ENCODE measurements at places on chromosomes 7 and 10. TPM values are rescaled to one million over a fixed set of nuclear protein-coding genes. Genes with fewer than 3 reads are reported as not detected.

Gene CTAGE15
- not detected for total RNA-seq

GRCh38 chr10:26215935-26216584 is 514 bp upstream of the GAD2 start:
- H3K27me3 ChIP-seq, result peaks cover 89% of the 10 kb centered on the region
- H3K4me1 ChIP-seq, result peaks cover 5% of the 10 kb centered on the region
- H3K36me3 ChIP-seq, result no peaks in the 10 kb centered on the region
- DNase-seq, result no peak
- H3K4me3 ChIP-seq, result no peak overlapping the region

DNA sequence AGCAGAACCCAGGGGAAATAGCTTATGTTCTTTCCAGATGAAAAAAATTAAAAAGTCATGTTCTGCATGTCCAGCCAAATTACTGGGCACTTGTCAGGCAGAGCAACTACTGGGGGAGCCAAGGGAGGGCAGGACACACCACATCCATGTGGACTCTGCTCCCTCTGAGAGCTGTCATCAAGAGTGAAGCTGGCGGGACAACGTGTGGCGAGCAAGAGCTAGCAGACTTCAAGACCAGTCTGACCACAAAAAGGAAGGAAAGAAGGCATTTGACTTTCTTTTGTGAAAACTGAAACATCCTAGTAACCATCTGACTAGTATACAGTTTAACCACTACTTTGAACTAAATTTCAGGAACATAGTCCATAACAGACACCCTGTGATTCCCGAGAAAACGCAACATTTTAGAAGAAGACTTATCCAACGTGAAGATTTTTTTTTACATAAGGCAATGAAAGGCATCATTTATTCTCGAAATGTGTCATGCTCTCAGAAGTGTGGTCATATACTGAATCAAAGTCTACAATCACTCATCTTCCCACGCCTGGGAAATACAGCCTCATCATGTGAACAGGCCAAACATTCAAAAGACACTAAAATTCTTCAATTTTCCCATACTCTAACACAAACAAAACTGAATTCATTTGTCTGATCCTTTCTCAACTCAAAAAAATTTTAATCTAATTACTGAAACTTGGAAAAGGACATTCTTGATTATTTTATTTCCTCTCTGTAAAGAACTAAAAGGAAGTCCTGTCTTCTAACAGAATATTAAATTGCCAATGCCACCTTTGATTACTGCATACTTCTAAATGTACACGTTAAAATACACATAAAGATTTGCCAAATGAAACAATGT is 15.5 kb downstream of the CYTH3 start:
- DNase-seq, result no peak
- no peaks in the 10 kb centered on the region for H3K27me3 ChIP-seq
- no peak overlapping the region for H3K4me3 ChIP-seq
- H3K4me1 ChIP-seq, result peaks cover 46% of the 10 kb centered on the region
- no peaks in the 10 kb centered on the region for H3K36me3 ChIP-seq

- H3K4me1 ChIP-seq, result no peaks in the 10 kb centered on the region
- no peak for DNase-seq
- H3K27ac ChIP-seq, result no peak overlapping the region
- H3K27me3 ChIP-seq, result no peaks in the 10 kb centered on the region
These were observed 212.8 kb downstream of the PTEN start for GRCh38 chr10:88076027-88076880.

DNA sequence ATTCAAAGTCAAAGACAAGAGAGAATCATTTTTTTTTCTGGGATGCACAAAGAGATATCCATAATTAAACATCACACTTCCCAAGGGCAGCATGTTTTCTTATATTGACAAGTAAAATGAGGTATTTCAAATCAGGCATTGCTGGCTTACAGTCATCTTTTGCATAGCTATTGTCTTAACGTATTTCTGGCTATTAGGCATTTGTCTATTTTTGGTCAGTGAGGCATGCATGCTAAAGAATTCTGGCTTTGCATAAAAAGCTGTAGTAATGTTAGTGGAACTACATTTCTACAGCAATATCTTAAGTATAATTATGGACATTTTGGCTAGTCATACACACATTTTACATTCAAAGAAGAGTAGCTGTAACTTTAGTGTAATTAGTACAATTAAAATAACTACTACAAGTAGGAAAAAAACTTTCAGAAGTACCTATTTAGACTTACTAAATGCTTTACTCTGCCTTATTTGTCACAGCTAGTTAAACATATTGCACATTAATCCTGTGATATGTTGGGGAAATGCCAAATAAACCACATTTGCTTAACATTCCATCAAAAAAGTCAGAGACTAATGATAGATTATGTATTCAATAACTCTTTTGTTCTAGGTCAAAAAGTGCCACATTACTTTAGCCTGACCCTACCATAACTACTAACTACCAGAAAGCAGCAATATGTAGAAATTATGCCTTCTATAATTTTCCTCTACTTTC is 76.4 kb downstream of the RELN start:
- H3K4me1 ChIP-seq, result no peaks in the 10 kb centered on the region
- H3K4me3 ChIP-seq, result no peak overlapping the region
- no peaks in the 10 kb centered on the region for H3K27me3 ChIP-seq
- no peaks in the 10 kb centered on the region for H3K36me3 ChIP-seq
- DNase-seq, result no peak

DNA sequence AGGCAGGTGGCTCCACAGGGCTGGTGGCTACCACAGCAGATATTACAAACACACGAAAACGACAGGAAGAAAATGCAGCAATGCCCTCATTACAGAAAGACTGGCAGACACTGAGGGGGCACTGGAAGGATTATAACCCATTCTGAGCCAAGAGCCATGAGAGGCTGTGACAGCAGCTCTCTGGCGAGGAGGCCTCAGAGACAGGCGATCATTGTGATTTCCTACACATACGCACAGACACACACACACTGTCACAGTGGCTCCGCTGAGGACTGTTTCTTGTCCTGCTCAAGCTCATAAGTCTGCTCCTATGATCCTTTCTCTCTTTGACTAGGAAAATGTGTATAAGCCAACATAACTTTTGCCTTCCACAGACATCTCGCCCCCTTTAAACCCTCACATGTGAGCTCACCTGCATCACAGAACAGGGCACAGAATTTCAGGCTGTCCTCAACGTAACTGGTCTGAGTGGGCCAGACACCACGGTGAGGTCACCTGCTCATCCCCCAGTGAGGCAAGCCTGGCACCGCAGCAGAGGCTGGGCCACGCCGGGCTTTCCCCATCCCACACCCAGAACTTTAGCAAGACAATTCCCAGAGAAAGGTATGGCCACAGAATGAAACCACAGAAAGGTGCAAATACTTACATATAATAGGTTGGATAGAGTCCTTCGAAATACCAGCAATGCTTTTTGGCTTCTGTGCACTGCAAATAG is 51.7 kb downstream of the VOPP1 start:
- no peak overlapping the region for H3K27ac ChIP-seq
- no peaks in the 10 kb centered on the region for H3K4me1 ChIP-seq
- H3K36me3 ChIP-seq, result no peaks in the 10 kb centered on the region

DNA sequence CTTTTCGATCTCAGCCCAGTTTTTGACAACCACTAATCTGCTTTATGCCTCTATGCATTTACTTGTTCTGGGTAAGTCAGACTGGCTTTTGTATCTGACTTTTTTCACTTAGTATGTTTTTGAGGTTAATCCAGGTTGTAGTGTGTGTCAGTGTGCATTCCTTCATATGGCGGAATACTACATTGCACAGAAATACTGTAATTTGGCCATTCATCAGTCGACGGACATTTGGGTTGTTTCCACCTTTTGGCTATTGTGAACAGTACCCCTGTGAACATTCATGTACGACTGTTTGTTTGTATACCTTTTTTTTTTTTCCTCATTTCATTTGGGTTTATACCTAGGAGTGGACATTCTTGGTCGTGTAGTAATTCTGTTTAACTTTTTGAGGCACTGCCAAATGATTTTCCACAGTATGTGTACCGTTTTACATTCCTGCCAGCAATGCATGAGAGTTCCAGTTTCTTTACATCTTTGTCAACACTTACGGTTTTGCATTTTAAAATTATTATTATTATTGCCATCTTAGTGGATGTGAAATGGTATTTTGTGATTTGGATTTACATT is 57.4 kb downstream of the MKLN1 start:
- no peak overlapping the region for H3K27ac ChIP-seq
- no peak overlapping the region for H3K4me3 ChIP-seq
- no peaks in the 10 kb centered on the region for H3K36me3 ChIP-seq
- H3K4me1 ChIP-seq, result no peaks in the 10 kb centered on the region

Data from adrenal gland (tissue), 19 donors.